Activated effector memory CD4-positive, alpha-beta T cell treated with anti-CD3 and anti-CD28 coated beads, Interleukin-2, amount 50 U/mL, for 16 hours (primary cell): ENCODE measurements at places on chromosomes 4 and X.

DNA sequence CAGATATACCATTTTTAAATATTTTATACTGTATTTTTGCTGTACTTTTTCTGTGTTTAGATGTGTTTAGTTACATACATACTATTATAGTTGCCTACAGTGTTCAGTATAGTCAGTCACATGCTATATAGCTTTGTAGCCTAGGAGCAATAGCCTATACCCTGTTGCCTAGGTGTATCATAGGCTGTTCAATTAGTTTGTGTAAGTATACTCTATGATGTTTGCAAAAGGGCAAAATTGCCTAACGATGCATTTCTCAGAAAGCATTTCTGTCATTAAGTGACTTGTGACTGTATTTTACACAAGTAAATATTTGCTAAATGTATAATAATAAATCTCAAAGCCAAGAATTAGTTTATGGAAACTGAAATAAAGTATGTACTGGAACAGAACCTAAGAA is 9.5 kb downstream of the ETFDH start:
- no peak for DNase-seq

DNA sequence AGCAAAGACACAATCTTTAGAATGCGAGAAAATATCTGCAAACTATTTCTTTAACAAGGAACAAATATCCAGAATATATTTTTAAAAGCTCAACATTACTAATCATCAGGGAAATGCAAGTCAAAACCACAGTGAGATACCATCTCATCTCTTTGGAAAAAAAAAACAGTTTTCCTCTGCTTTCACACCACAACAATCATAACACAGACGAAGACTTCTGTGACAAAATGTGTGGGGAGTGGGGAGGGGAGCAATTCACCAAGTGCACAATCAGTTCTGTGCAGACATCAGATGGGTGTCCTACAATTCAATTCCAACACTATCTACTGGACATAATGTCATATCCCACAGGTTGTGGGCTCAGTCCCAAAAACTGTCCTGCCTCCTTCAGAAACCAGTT is 293.2 kb upstream of the SLC7A11 start:
- DNase-seq = no peak

- peak; percentile 61 for DNase-seq
Observed at GRCh38 chrX:68433155-68433980, at the start of gene OPHN1. Gene OPHN1 (minus strand): TSS chrX:68433495. CDS start chrX:68433020, 475 bp downstream.

DNA sequence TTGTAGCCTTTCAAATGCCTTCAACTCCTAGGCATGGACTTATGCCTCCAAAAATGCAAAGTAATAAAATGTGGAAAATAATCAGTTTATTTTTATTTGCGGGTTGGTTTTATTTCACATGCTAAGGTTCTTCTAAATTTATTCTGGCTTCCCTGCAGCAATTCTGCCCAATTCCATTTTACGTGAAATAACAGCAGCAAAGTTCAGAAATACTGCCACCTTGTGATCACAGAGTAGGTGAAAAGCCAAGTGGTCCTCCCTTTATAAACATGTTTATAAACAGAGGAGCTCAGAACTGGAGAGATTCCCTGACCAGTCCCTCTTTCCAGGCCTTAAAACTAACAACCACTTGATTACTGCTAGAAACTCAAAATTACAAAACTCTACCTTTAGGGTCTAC is 14.7 kb upstream of the DCHS2 start:
- no peak for DNase-seq

DNA sequence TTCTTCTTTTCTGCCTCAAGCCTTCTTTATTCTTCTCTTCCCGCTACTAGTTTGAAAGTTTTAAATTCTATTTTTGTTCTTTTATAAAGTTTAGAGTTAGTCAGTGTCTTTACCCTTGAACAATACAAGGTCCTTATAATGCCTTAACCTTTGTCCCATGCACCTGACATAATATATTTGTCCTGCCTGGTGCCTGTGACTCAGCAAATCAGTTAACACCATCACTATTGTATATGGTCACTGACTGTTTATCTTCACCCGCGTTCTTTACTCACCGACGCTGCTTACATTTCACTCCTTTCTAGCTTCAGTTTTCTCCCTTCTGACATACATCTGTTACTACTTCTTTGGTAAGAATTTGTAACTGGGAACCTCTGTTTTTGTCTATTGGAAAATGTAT is 5.7 kb downstream of the SMIM20 start:
- DNase-seq = no peak

DNA sequence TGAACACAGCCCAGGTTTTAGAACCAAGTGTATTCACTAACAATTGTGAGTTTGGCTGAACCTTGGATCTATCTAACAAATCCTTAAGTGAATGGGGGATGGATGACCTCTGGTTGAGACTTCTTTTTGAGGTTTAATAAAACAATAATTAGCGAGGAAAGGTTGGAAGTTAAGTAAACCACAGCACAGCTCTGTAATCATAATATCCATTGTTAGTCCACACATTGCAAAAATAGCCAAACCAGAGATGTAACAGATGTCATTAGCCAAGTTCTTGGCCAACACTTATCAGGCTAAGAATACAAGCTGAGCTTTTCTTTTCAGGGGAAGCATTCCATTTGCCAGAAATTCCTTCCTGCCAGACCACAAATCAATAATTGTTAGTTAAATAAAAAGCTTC is 59.1 kb downstream of the FREM3 start:
- no peak for DNase-seq

DNA sequence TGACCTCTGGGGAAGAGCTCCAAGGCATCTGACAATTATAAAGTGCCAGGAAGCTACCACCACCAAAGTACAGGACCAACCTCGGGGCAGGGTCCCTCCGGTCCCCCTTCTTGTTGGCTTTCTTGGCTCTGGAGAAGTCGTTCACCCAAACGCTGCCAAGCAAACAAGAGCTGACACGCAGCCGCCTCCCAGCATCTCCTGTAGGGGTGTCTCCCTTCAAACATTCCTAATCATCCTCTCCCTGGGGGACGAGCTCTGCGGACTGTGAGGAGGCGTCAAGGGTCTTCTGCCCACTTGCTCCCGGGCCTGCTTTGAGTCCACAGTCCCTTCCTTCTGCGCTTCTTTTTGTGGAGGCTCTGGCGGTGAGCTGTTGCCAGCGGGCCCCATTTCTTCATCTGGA is 158.9 kb upstream of the MAB21L2 start:
- no peak for DNase-seq

- no peak for DNase-seq
Observed at GRCh38 chr4:171676555-171677215, 136.5 kb upstream of the GALNTL6 start.

GRCh38 chr4:39620551-39621313 is 17.9 kb downstream of the SMIM14 start:
- DNase-seq = no peak

GRCh38 chr4:169315530-169316343 is 45.0 kb upstream of the SH3RF1 start:
- no peak for DNase-seq
